GM23248 (cell line): ENCODE measurements at places on chromosomes 1 and 21. TPM values are rescaled to one million over a fixed set of nuclear protein-coding genes. Genes with fewer than 3 reads are reported as not detected.

The IGSF21 gene
- not detected in 2 replicates for total RNA-seq

The FCRL4 gene
- total RNA-seq, result not detected in 2 replicates

DNA sequence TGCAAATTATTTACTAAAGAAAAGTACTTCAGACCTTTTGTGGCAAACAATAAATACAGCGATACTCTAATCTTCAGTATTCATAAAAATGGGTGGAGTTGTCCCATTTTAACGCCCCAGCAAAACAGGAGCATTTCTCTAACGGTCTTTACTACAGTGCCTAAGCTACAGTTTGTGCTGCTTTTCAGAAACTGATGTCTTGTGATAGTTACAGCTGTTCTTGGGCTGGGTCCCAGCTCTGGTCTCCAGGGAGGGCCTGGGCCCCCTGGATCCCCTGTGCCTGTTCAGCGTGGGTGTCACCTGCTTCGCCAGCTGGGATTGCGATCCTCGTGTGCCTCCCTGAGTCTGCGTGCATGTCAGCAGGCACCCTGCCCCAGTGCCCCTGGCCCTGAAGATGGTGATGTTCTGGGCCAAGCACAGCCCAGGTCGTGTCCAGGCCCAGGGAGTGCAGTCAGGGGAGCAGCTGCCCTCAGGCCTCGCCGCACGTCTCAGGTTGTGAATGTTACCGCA is 64.0 kb upstream of the DIP2A start:
- no peak for DNase-seq

DNA sequence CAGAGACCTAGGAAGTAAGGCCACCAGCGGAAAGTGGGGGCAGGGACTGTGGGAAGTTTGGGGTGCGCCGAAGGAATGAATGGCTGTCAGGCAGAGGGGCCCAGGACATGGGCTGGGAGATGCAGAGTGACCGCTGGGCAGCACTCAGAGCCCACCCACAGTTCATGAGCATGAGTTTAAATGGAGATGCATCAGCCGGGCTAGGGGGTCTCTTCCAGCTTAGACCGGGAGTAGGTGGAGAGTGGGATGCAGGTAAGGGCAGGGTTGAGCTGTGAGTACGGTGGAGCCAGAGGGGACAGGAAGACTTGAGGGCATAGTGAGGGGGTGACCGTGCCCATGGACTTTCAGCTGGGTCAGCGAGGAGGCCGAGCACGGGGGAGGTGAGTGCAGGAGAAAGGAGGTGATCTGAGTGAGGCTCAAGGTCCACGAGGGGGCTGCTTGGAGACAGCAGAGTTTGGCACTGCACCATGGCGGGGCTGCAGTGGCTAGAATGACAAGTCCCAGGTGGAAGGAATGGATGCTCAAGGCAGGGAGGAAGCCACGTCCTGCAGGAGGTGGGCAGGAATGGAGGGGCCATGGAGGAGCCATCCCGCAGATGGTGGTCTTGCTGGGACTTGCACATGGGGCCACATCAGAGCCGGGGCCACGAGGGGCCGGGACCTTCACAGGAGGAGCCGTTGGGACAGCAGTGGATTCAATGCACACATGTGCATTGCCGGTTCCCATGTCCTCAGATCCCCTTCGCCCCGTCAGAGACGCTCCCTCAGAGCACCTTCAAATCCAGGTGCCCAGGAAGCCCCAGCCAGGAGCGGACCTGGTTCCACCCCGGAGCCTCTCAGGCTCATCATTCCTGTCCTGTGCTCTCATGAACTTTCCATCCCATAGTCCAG is 34.9 kb downstream of the UBASH3A start:
- no peak for DNase-seq

DNA sequence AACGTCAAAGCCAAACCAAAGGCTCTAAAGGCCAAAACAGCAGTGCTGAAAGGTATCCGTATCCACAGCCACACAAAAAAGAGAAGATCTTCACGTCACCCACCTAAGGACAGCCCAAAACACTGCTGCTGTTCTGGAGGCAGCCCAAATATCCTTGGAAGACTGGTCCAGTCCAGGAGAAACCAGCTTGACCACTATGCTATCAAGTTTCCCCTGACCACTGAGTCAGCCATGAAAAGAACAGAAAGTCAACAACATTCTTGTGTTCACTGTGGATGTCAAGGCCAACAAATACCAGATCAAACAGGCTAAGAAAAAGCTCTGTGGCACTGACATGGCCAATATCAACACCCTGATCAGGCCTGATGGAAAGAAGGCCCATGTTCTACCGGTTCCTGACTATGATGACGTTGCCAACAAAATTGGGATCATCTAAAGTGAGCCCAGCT is 32.1 kb downstream of the ARID4B start:
- DNase-seq, result no peak

DNA sequence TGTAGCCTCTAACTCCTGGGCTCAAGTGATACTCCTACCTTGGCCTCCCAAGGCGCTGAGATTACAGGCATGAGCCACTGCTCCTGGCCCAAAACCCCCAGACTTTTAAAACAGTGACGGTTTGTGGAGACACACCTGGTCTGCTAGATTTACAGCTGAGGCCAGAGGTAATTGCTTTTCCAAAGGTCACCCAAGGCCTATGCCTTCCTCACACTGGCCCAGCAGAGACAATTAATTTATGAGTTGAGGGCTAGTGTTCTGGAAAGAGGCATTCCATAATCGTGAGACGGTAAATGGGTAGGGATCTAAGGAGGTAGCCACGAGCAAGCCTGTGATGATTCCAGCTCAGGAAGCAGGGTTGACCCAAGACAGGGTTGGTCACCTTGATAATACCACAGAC is 12.4 kb upstream of the PARP1 start:
- DNase-seq, result no peak

GRCh38 chr1:227306689-227307088 is 11.6 kb downstream of the CDC42BPA start:
- DNase-seq, result no peak

DNA sequence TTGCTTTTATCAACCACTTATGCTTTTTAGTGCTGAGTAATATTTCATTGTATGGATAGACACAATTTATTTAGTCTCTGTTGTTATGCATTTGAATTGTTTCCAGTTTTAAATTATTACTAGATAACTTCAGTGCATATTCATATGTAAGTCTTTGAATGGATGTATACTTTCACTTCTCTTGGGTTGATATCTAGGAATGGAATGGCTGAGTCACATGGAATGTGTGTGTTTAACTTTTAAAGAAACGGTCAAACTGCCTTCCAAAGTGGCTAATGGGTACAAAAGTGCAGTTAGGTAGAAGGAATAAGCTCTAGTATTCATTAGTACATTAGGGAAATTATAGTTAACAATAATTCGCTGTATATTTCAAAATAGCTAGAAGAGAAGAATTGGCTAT is 82.4 kb downstream of the NPHS2 start:
- no peak for DNase-seq
